Stimulated activated CD8-positive, alpha-beta memory T cell treated with anti-CD3 and anti-CD28 coated beads, Interleukin-15, amount 100 ng/mL, for 4 hours (primary cell): ENCODE measurements at places on chromosomes 1 and 21.

DNA sequence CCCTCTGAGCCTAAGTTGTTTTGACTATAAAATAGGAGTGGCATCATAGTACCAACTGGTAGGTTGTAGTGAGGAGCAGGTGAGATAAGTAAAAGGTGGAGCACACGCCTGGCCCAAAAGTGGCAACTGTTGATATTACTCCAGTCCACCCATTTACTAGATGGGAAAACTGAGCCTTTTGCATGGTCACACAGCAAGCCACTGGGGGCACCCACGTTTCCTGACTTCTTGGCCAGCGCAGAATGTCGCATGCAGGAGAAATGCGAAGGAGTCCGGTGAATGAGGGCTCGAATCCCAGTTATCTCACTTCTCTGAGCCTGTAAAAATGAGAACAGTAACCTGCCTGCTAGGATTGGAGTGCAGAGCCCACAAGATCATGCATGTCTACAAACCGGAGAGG is 20.8 kb downstream of the GRHL3 start:
- DNase-seq, result no peak

- no peak for DNase-seq
Measured at GRCh38 chr1:151255381-151255780, 847 bp downstream of the PSMD4 start.

DNA sequence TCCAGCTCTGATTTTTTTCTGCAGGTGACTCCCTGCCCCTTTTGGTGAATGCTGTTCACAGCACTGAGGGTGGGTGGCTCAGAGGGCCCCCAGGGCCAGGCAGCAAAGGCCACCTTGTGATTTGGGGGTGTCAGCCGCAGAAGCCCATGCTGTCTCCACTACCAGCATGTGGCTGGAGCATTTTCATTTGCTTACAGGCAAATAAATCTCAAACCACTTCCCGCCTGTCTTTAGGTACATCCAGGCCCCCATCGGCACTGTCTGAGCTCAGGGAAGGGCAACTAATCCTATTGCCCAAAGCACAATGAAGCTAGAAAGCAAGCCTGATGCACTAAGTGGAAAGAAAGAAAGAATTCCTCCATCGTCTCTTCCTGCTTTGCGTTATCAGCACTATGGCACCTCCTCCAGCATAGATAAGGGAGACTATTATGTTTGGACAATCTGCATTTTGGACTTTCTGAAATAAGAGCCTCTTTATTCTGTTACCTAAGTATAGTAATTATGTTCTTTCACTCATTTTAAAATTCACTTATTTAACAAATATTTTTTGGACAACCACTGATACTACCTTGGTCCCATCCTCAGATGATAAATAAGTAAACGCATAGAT is 100.5 kb upstream of the TLR5 start:
- no peak for DNase-seq

GRCh38 chr1:99788896-99789295 is 22.5 kb upstream of the FRRS1 start:
- no peak for DNase-seq

DNA sequence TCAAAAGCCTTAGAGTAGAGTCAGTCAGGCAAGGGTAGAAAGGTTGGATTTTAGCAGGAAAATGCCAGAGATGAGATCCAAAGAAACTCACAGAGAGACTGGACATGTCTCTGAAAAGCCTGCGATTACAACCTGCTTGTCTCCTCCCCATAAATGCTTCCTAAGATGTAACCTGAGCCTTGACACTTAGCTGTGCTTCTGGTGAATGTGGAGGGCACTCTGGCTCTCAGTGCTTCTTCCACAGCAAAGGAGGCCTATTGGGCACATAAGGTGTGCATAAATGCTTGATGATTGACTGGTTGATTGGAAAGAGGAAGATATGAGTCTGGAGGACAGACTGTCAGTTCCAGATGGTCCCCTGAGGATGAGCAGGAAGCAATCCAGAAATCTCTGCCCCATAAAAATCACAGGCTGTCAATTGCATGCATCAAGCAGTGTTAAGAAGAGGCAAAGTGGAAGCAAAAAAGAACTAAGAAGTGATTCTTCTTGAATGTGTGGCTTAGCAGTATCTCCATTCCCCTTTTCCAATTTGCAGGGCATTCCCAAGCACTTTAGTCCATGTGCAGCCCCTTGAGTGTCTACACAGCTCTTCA is 236.2 kb upstream of the RRP15 start:
- no peak for DNase-seq

DNA sequence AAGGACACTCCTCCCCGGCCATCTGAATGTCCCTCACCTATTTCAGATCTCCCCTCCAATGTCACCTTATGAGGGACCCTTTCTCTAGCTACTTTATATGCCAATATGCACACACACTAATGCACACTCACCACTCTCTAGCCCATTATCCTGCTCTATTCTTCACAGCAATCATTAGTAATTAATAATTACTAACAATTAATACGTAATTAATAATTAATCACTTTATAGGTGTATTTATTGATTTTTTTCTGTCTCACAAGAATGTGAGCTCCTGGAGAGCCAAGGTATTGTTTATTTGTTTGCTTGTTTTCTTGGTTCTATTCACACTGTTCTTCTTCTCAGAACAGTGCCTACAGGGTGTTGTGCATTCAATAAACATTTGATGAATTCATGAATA is 385.2 kb upstream of the DUSP10 start:
- DNase-seq, result no peak

GRCh38 chr1:82932207-82932606 is 1066.7 kb downstream of the TTLL7 start:
- DNase-seq, result no peak

DNA sequence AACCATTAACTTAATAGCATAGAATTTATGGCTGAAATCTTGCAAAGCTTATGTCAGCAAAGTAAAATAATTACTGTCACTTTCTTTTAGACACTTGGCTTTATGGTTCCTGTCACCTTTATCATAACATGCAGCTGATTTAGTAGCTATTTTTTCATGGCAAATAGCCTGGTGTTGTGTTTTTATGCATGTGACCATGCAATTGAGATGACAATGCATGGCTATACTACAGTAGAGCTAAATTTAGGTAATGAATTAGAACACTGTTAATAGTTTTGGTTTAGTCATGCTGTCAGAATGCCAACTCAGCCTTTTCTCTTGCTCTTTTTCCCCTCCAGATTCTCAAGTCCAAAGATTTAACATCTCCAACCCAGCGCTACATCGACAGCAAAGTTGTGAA is 88.6 kb downstream of the TGFB2 start:
- DNase-seq, result no peak

DNA sequence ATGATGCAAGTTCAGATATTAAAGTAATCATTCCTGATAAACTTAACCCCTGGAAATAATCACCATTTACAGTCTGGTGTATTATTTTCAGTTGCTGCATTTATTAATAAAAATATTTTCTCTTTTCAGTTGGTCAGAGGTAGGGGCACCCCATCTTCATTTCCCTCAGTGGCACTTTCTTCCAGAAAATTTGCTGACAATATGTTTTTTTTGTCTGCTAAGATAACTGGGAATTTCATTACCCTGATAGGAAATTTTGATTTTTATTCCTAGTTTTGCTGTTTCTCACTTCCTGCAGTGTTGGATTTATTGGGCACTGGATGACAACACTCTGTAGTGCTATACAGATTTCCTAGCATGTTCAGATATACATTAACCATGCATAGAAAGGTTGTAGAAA is 33.1 kb upstream of the APOBEC4 start:
- DNase-seq, result no peak

DNA sequence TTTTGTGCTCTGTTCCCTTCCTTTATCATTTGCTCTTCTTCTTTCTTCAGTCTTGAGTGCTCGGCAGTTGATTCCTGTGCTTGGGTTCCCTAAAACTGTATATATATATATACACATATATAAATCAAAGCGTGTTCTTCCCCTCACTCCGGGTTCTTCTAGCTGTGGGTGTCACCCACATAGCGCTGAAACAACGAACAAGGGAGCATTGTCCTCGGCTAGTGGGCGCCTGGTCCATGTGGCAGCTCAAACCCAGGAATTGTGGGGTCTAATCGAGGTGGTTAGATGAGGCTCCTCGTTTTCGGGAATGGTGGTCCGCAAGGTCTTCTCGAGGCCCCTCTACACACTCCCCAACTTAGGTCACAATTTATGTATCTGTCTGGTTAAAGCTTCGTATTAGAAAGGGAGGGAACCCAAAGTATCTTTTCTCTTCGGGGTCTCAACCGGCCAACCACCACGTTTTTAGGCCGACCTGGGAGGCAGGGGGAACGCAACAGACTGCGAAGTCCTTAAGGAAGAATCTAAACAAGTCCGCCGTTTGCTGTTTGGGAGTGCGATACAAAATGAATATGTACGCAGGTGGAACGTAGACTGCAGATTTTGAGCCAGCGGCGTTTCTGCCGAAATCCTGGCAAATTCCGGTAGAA is 504 bp upstream of the SDHC start:
- DNase-seq, result no peak

DNA sequence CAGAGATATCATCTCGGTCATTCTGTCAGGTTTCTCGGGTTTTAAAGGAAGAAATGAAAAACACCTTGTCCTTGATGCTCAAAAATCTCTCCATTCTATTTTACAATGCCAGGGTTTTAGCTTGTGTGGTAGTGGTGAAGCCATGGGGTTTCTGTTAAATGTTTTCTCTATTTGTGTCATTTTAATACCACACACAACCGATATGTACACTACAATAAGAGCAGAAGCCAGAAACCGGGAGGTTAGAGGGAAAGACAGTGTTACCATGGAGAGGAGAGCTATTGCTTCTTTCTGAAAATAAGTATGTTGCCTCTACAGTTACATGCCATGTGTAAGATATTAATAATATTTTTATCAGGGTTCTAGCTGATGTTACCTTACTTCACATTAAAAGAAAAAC is 2.8 kb downstream of the SLC35D1 start:
- DNase-seq, result no peak

- DNase-seq, result no peak
Measured at GRCh38 chr1:56817716-56818463, 1.3 kb downstream of the FYB2 start.

DNA sequence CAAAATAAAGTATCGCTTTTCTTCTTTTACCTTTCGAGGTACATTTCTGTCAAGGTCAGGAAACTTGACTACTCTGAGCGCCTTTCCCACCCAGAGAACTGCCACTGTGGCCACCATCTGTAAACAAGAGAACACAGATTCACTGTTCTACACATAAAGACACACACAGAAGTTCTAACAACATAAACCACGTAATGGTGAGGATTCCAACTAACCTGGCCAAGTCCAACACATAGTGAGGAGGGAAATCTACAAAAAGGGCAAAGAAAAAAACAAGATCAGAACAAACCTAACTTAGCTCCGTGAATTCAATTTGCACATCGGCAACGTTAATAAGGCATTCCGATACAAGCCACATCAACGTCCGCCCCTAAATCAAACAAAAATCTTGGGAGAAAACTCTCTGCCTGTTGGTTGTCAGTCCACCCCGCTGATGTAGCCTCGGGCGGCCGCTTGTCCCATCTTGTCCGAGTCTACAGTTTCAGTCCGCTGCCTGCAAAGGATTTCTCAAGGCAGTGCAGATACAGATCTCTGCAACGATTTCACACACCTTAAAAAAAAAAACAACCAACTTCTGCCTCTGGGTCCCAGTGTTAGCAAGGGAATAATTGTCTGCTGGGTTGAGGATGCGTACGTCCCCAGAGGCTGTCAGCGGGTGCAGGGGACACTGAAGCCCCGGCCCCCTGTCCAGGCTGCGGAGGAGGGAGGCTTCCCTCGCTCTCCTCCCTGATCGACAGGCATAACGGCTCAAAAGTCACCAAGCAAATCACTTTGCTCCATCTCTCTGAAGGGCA is 1.0 kb downstream of the SLC35D1 start:
- DNase-seq, result peak; percentile 0

DNA sequence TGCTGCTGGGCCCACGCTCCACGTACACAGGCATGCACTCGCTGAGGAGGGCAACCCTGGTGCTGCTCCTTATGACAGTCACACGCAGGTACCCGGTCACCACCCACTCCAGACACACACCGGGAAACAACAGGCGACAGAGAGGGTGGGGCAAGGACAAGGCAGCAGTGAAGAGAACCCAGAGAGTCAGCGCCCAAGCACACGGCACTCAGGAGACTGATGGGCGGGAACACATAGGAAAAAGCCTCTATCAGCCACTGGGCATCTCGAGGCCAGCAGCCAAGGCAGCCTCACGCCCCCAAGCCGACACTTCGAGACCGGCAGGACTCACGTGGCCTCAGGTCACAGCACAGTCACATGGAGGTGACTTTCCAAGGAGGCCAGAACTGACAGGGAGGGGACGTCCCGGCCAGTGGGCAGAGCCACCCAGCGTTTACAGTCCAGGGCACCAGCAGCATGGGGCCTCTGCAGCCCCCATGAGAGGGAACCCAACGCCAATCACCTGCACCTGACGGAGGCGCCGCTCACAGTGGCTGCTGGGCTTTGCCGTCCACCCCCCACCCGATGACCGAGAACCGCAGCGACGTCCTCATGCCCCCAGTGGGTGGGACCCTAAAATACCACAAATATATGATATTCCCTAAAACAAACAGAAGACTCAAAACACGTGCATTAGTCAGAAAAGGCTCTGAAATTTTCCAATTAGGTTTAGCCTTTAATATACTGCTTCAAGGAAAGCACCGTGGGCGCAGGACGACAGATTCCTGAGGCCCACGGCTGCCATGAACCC is 19.7 kb downstream of the PTTG1IP start:
- no peak for DNase-seq

GRCh38 chr1:242524571-242525359 is at the start of gene PLD5:
Gene PLD5, minus strand, starts transcription at chr1:242524697.
- DNase-seq, result no peak

DNA sequence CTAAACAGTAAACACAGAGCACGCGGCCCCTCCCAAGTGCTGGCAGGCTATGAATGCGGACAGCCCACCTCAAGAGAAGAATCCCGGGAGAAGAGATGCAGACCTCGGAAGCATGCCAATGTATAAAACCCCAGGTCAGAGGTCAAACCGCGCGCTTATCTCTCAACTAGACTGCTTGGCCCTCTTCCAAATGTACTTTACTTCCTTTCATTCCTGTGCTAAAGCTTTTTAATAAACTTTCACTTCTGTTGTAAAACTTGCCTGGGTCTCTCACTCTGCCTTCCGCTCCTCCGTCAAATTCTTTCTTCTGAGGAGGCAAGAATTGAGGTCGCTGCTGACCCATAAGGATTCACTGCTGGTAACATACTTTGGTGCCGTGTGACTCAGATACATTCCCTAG is 216.0 kb downstream of the S1PR1 start:
- no peak for DNase-seq

- no peak for DNase-seq
Measured at GRCh38 chr1:163036671-163037070, 32.5 kb upstream of the RGS4 start.

GRCh38 chr1:96362623-96363022 is 359.0 kb upstream of the PTBP2 start:
- DNase-seq, result no peak
